Fibroblast of pulmonary artery (primary cell): ENCODE measurements at places on chromosomes 13 and 19.

DNA sequence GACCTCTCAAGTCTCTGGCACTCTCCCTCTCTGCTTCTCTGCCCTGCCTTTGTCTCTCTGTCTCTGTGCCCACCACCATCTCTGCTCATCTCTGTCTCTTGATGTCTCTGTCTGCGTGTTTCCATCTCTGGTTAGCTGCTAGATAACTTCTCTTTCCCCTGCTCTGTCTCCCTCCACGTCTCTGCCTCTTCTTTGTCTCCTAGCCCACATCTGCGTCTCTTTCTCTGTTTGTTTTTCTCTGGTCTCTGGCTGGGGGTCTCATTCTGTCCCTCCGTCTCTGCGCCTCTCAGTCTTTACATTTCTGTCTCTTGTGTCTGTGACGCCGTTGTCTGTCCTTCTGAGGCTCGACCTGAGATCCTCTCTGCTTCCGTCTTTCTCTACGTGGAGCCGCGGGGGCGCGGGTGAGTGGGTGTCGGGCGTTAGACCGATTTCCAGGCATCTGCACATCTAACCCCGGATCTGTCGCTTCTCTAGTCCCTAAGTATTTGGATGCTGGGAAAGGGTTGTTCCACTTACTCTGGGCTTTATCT lies 386 bp downstream of the GIPR start:
- DNase-seq, result no peak

DNA sequence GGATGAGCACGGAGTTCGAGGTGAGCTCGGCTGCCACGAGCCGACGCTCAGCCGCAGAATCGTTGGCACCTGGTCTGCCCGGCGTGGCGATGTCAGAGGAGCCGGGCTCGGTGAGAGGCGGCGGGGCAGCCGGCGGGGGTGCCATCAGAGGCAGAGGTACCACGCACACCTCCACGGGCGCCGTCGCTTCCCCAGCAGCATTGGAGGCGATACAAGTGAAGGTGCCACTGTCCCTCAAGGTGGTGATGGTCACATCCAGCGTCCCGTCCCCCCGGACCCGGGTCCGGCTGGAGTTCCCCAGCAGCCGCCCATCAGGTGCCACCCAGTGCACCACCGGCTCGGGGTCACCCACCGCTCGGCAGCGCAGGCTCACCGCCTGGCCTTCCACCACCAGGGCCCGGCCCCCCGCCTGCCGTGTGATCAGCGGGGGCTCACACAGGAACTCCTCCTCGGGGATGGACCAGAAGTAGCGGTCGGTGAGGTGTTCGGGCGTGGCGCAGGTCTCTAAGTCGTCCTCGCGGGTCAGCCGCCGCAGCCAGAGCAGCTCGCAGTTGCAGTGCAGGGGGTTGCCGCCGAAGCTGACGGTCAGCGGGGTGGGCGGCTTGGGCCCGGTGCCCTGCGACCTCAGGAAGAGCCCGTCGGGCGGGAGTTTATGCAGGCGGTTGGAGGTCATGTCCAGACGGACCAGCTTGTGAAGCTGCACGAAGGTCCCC lies 6.5 kb downstream of the LRFN1 start:
- no peak for DNase-seq

- peak; percentile 47 for DNase-seq
Observed at GRCh38 chr19:19554074-19555023, 16.3 kb downstream of the CILP2 start.

DNA sequence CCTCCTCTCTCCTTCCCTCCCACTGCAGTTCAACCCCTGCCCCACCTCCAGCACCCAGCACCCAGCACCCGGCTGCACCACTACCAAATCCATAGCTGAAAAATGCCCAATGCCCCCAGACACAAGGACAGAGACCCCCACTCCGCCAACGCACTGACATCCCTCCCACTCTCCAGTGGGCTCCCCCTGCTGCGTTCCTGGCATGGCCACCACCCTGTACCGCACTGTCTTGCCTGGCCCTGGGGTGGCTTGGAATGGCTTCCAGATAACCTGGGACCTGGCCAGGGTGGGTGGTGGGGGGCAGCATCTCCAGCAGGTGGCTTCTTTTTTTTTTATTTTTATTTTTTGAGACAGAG lies 5.8 kb upstream of the MKNK2 start:
- DNase-seq, result no peak

DNA sequence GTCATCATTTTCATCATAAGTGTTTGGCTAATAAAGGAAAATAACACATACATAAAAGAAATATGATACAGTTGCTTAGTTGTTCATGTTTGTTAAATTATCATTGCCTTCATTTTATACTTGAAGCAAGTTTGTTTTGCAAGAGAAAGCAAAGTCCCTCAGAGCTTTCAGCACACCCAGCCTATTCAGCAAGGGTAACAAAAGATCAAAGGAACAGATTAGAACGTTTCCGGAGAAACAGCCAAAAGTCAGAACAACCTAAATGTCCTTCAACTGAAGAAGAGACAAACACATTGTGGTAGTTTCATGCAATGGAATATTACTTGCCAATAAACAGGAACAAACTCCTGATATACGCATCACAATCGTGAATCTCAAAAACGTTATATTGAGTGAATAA lies 380.7 kb downstream of the MZT1 start:
- DNase-seq, result no peak

- no peak for DNase-seq
Observed at GRCh38 chr13:33026489-33027152, 10.4 kb downstream of the KL start.

DNA sequence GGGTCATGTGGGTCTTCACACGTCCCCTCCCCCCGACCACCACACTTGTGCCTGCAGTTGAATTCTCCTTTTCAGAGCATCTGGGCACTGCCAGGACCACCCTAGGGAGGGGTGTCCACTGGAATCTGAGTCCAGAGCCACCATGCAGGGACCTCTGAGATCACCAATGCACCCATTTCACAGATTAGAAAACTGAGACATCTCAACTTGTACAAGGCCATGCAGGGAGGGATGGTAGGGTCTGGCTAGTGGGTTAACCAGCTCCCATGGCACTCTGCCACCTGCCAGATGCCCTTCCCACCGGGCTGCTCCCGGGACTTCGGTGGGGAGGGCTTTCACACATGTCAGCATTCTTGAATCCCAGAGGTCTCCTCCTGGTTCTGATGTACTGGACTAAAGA lies 44.3 kb upstream of the C19orf12 start:
- no peak for DNase-seq

- DNase-seq, result no peak
Observed at GRCh38 chr19:784541-784940, 12.7 kb upstream of the PTBP1 start.

- DNase-seq, result peak; percentile 58
Observed at GRCh38 chr13:74452176-74452575, 318.0 kb upstream of the KLF12 start.

DNA sequence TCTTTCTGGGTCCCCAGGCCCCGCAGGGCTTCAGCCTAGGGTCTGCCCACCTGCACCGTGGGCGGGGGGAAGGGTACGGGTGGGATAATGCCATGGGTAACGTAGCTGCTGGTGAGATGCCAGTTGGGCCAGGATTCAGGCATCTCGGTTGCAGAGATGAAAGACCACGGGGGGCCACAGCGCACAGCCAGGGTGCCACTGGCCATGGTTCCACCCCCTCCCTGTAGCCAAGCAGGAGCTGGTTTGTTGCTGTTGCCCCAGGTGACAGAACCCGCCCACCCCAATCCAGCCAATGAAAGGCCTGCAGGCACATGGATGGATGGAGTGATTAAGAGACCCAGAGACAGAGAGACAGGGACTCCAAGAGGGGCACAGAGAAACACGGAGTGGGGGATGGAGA lies 1.0 kb upstream of the CGB7 start:
- no peak for DNase-seq

- DNase-seq, result peak; percentile 70
Observed at GRCh38 chr13:49436890-49437289, 7.0 kb downstream of the CAB39L start.

DNA sequence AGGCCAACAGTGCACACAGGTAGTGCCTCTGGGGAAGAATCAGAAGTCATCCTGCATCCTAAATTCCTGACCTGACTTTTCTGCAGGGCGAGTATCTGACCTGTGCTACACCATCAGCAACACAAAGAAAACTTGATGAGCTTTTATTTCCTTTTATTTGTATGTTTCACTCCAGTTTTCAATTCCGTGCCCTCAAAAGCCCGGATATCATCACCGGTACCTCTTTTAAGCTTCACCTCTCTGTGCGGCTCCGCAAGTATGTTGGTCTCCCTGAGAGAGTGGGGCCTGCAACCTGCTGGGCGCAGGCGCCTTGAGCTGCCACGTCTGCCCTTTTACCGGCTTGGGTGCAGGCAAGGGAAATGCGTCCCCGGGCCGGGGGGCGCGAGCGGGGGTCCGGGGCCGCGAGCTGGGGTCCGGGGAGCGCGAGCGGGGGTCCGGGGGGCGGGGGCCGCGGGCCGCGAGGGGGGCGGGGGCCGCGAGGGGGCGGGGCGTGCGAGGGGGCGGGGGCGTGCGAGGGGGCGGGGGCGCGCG lies 4.3 kb upstream of the DUXA start:
- DNase-seq, result peak; percentile 35
